ENCODE measurements at places on chromosomes 4 and X. TPM values are rescaled to one million over a fixed set of nuclear protein-coding genes. Genes with fewer than 3 reads are reported as not detected.

The F9 gene
- not detected for total RNA-seq

The PIM2 gene
- 9.4 TPM for total RNA-seq

The SPANXC gene
- total RNA-seq: not detected

The CCNQ gene
- total RNA-seq: 46.9 TPM

The COQ2 gene
- 32.5 TPM for total RNA-seq

The FHIP1A gene
- 18.8 TPM for total RNA-seq

The PAGE4 gene
- not detected for total RNA-seq

The AMBN gene
- total RNA-seq: not detected

The CYLC1 gene
- total RNA-seq: not detected

The SSX1 gene
- total RNA-seq: not detected

The ADAM29 gene
- not detected for total RNA-seq

The TCEANC gene
- 1.3 TPM for total RNA-seq

The NEUROG2 gene
- total RNA-seq: not detected

The CSAG2 gene
- not detected for total RNA-seq

The DKK2 gene
- total RNA-seq: not detected

The BEX1 gene
- total RNA-seq: 0.31 TPM

The ARMCX1 gene
- 19.4 TPM for total RNA-seq

The VCX3A gene
- not detected for total RNA-seq

The AGA gene
- total RNA-seq: 11.5 TPM

The LRAT gene
- 2.4 TPM for total RNA-seq

The ZXDA gene
- total RNA-seq: 1.4 TPM

The TMEM47 gene
- total RNA-seq: 5.8 TPM

The CCSER1 gene
- total RNA-seq: 0.39 TPM

The ZFYVE28 gene
- 0.31 TPM for total RNA-seq

The INTS6L gene
- 3.2 TPM for total RNA-seq

The GAGE2A gene
- total RNA-seq: not detected

The MTNR1A gene
- not detected for total RNA-seq

The RBM41 gene
- 10.2 TPM for total RNA-seq

The PABPC1L2A gene
- not detected for total RNA-seq

The KLHL34 gene
- 0.34 TPM for total RNA-seq

The FOXO4 gene
- total RNA-seq: 1.6 TPM

The PDGFRA gene
- total RNA-seq: 0.95 TPM

The GATA1 gene
- not detected for total RNA-seq

The AMER1 gene
- 2.2 TPM for total RNA-seq

The HS6ST2 gene
- total RNA-seq: 0.38 TPM

The ENPP6 gene
- not detected for total RNA-seq

The RCHY1 gene
- total RNA-seq: 14.7 TPM

The PCSK1N gene
- 7.1 TPM for total RNA-seq

The NPY5R gene
- not detected for total RNA-seq

The CPLX1 gene
- total RNA-seq: 0.23 TPM

The GDPD2 gene
- not detected for total RNA-seq

The IL13RA1 gene
- 22.7 TPM for total RNA-seq

The USP17L27 gene
- total RNA-seq: not detected

The ZNF81 gene
- 5.2 TPM for total RNA-seq

The POF1B gene
- total RNA-seq: 9.1 TPM

The RAB39B gene
- total RNA-seq: 0.30 TPM

The ZIC3 gene
- 0.04 TPM for total RNA-seq

The FAM53A gene
- total RNA-seq: 7.7 TPM

The ENAM gene
- not detected for total RNA-seq

The SHROOM2 gene
- total RNA-seq: 8.6 TPM

The MED12 gene
- 16.0 TPM for total RNA-seq
